GM20000 (cell line): ENCODE measurements at places on chromosomes 11 and 22.
A peak's percentile ranks its signal among the peaks of the same experiment; 100 is the strongest.

GRCh38 chr11:76659672-76660532 lies 10.6 kb downstream of the LRRC32 start:
- DNase-seq, result no peak

- DNase-seq, result peak; percentile 76
Observed at GRCh38 chr22:26330971-26331625, 98.0 kb upstream of the ASPHD2 start.

DNA sequence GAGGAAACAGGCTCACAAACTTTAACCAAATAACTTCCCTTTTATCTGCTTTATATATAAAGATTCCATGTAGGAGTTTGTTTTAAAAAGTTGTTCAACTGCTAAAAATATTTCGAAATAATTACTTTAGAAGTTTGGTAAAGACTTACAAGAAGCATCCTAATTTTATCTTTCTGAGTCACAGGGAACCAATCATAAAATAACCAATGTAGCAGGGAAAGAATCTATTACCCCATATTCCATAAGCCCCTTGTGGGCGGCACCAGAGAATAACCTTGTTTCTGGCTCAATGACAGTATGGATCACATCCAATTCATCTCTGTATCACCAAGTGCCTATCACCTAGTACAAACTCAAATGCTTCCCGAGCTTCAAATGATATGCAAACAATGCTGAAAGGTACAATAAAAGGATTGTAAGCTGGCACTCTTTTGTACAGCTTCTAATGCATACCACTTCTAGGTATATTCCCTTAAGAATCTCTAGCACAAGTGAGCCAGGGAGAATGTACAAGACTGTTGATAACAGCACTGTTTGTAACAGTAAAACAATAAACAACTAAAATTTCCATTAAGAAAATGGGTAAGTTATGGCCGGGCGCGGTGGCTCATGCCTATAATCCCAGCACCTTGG lies 158.4 kb downstream of the ATG16L2 start:
- no peak for DNase-seq

GRCh38 chr11:125075900-125076317 lies 12.8 kb downstream of the SLC37A2 start:
- DNase-seq, result no peak

- DNase-seq, result no peak
Observed at GRCh38 chr11:75593286-75593915, 31.3 kb downstream of the SERPINH1 start.

- DNase-seq, result no peak
Observed at GRCh38 chr11:86018249-86018648, 50.6 kb downstream of the PICALM start.

DNA sequence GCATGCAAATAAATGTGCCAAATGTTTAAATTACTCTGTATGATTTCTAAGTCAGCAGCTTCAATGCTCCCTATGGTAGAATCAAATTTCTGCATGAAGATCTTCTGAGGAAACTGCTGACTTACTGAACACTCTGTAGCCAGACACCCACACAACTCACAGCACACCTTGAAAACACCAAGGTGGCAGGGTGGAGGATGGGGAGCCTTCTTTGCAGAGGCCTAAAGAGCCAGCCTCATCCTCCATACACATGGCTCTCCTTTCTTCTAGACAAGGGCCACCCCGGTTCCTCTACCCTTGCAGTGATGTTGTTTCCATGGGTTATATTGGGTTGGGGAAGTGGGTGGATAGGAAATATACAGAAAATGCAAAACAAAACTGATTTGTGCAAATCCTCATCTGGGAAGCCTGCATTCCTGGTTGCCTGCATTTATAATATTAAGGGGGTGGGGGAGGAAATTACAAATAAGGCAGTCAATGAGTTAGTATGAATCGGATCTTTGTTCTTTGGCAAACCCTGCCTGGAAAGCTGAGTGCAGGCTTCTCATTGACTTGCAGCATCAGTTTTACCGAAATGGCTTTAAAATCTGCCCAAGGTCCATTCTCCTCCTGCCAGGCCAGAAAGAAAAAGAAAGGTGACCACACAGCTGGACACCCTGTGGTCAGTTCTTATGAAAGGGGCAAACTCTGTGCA lies 15.8 kb upstream of the ETS1 start:
- DNase-seq, result no peak

DNA sequence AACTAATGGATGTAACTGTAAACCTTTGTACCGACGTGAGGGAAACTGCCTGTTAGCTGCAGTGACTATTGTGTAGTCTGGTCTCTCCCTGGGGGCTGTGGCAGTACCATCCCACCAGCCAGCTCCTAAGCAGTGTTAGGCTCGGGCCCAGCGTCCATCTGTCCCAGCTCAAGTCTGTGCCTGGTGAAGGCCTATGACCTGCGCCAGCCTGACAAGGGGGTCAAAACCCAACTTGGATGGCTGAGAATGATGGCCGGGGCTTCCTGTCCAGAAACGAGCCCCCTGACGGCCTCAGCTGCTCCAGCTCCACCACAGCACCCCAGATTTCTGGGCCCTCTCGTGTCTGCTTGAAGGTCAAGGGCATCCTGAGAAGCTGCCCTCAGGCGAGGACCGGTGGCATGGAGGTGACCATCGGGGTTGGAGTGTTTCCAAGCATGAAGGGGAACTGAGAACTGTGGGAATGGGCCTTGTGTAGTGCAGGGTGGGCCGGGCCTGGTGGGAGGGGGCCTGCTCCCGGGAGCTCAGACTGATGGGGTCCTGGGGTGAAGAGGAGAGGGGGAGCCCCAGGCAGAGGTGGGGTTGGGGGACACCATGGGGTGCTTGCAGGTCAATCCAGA lies 14.3 kb upstream of the SPI1 start:
- DNase-seq, result no peak

DNA sequence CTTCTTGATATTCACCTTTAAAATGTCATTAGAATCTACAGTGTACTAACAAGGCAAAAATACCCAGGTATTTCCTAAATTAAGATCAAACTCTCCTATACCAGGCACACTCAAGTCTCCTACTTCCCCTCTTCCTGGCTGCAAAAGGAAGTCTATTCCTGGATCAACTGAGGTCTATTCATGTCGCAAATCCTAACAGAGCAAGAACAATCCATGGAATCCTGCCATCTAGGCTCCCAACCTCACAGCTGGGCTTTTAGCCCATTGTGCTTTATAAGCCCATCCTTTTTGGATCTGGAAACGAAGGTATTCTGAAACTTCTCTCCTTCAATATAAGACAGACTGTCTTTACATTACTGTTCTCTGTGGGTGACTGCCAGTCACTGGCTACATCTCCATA lies 161.8 kb downstream of the SOX6 start:
- no peak for DNase-seq

- DNase-seq, result no peak
Observed at GRCh38 chr22:31442768-31443489, 43.5 kb downstream of the DRG1 start.

DNA sequence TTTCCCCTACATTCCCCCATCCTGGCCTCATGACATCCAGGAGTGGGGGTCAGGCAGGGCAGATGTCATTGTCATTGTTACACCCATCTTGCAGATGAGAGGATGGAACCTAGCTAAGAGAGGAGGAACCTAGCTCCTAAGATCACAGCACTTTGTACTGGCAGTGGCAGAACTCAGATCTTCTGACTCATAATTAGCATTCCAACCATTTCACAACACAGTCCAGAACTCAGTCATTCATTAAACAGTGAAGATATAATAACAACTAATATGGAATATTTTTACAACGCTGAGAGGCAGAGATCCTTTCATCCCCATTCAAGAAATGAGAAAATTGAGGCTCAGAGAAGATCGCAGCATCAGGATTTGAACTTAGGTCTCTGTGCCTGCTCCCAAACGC lies 127.8 kb downstream of the CHST1 start:
- no peak for DNase-seq

DNA sequence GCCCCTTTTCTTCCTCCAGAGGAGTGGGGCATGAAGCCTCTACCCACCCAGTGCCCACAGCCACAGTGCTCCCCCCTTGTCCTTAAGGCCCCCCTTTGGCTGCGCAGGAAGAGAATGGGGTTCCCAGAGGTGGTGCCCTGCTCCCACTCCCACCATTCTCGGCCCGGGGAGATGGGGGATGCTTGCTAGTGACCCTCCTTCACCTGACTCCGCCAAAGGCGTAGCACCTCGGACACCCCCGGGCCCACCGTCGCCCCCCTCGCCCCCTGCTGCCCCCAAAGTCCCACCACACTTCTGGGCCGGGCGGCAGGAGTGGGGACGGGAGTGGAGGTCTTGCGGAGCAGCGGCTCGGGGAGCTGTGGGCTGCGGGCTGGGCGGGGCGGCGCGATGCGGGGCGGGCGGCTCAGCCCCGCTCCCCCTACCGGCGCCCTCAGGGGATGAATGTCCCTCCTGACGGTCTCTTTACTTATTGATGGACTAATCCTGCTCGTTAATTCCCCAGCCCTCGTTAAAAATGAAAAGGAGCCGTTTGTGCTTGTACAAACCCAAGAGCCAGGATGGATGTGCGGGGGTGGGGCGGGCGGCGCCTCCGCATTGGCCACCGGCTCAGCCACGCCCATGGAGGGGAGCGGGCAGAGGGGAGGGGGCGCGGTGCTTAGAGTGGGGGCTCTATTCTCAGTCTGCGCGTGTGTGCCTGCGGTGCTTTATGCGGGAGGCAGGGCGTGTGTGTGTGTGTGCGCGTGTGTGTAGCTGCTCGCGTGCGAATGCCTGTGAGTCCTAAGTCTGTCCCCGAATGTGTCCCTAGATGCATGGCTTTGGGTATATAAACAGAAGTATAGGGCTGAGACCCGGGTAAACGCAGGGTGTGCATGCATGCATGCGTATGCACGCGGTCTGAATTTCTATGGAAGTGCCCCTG lies 25.6 kb downstream of the SYT7 start:
- no peak for DNase-seq

DNA sequence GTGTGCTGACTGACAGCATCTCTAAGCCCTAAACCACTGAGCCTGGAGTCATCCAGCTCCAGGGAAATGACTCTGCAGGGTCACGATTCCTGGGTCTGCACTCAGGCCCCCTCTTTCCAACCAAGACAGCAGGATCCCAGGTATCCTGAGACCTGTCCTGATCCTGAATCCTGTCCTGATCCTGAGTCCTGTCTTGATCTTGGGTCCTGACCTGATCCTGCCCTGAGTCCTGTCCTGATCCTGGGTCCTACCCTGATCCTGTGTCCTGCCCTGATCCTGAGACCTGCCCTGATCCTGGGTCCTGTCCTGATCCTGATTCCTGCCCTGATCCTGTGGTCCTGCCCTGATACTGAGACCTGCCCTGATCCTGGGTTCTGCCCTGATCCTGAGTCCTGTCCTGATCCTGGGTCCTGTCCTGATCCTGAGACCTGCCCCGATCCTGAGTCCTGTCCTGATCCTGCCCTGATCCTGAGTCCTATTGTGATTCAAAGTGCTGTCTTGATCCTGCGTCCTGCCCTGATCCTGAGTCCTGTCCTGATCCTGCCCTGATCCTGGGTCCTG lies 1.4 kb upstream of the KRTAP5-6 start:
- DNase-seq, result no peak

DNA sequence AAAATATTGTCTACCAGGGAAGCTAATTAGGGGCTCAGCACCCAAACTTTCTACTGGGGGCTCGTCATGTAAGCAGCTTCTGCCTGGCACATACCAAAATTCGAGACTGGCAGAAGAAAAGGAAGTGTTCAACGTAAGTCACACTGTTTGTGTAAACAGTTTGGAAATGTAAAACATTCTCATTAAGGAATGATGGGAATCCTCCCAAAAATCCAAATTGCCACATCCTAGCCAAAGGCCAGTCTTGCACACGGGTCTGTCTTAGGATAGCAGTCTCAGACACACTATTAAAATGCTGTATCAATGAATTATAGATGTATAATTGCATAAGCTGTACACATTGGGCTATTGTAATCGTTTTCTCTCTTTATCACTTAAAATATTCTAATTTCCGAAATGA lies 28.9 kb downstream of the CUL5 start:
- no peak for DNase-seq

DNA sequence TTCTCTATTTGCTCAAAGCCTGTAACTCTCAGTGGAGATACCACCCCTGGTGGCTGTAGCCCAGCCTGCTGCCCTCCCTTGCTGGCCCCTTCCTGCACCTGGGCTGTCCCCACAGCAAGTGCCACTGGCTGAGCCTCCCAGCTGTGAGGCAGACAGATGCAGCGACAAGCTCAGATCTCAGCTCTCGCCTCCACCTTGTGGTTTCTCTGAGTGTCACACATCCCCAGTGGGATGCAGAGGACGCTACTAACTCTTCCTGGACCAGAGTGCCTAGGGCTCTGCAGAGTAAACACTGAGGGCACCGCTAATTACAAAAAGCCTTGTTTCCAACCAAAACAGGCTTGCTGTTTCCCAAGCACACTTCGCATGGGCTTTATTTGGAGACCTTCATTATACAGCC lies 8.9 kb downstream of the YPEL1 start:
- DNase-seq, result peak; percentile 66

DNA sequence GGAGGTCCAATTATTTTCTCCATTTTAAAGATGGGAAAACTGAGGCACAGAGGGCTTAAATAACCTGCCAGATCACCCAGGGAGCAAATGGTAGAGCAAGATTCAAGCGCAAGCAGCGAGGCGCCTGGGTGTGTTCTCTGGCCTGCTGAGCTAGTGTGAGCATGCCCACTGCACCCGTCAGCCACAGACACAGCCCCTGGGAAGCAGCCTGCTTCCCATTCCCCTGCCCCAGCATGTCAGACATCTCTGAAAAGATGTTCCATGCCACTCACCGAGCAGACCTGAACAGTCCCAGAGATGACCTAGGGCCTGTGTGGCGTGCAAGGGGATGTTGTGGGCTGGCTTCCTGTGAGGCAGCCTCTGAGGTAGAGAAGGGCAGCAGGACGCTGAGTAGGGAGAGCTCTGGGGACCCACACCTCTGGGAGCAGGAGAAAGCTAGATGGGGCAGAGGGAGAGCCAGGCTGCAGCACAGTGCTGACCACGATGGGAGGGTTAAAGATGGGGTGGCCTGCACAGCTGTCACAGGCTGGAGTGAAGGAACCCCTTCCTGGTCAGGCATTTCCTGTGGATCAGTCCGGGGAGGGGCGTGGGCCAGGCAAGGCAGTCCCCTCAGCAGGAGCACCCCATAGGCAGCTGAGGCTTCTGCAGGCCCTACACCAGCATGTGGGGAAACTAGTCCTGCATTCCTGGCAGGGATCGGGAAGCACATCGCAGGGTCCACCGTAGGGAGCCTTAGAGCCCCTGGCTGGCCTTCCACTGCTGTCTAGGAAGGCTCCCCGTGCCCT lies 101.4 kb downstream of the GALNT18 start:
- no peak for DNase-seq

GRCh38 chr22:19730655-19731360 lies 7.5 kb downstream of the GP1BB start:
- peak; percentile 93 for DNase-seq

DNA sequence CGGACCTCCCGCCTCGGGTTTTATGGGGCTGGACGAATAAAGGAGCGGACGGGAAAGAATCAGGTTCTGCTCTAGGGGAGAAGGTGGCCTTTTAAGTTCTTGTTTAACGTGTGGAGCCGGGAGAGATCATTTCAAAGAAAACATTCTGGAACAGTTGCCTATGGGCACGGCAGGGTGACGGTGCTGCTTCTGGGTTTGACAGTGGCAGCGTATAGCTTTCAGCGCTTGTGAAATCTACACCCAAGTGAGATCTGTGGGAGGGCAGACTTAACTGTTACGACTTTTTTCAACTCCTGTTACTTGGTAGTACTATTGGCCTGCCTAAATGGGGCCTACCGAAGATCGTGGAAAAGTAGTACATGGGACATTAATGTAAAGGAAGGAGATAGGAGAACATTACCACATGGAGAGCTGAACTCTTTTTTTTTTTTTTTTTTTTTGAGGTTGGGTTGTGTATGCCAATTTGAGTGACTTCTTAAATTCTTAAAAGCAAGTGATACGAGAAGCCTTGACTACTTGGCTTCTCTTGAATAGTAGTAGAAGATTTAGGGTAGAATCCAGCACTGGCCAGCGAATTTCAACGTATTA lies 743 bp downstream of the USP47 start:
- peak; percentile 64 for DNase-seq

- DNase-seq, result peak; percentile 33
Observed at GRCh38 chr11:17476317-17477083, at the start of gene ABCC8. TSS of gene ABCC8 (minus strand) at chr11:17476845. CDS start at chr11:17476776, 69 bp downstream.
